NCI-H446 (cell line): ENCODE measurements at places on chromosomes 13 and 19.

DNA sequence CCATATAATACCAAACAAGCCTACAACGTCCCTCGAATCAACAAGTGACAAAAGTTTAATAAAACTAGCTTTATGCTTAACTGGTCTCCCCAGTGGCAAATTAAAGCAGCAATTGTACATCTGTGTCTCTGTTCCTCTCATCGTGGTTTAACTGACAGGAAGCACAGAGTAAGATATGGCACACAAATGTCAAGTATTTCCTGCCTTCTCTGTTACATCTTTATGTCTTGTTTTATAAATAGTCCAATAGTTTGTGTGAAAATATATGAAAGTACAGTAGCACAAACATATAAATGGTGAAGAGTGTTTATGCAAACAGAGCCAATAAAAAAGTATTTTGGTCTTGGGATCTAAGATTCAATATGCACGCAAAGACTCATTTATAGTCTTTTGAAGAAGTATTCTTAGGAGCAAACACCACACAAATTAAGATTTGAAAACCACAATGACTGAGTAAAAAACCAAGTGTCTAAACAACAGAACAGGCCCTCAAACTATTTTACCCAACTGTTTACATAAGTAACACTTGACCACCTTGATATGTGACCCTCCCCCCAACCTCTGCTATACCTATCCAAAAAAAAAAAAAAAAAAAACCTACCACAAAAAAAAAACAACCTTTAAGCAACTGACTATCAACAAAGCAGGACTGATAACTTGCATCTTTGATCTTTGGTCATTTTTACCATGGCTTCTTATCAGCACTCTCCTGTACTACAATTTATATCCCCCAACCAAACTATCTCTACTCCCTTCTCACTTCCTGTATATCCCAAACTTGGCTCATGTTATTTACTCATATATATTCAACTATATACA, 14.0 kb downstream of the ELF1 start:
- DNase-seq = no peak

DNA sequence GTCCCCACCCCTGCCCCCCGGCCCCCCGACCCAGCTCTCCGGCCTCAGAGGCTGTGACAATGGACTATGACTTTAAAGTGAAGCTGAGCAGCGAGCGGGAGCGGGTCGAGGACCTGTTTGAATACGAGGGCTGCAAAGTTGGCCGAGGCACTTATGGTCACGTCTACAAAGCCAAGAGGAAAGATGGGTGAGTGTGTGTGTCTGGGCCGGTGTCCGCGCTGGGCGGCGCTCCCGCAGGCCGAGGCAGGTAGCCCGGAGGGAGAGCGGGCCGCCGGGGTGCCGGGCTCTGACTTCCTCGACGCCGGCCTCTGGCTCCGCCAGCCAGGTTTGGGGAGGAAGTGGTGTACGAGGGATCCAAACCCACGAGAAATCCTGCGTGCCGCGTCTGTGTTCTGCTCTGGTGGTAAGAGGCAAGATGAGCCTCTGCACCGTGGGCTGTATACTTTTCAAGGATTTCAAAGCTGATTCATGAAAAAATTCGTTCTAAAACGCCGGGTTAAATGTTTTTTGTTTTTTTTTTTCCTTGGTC, 718 bp downstream of the CDK8 start:
- DNase-seq = no peak

GRCh38 chr13:110269509-110270185, 37.3 kb downstream of the COL4A1 start:
- DNase-seq = no peak

DNA sequence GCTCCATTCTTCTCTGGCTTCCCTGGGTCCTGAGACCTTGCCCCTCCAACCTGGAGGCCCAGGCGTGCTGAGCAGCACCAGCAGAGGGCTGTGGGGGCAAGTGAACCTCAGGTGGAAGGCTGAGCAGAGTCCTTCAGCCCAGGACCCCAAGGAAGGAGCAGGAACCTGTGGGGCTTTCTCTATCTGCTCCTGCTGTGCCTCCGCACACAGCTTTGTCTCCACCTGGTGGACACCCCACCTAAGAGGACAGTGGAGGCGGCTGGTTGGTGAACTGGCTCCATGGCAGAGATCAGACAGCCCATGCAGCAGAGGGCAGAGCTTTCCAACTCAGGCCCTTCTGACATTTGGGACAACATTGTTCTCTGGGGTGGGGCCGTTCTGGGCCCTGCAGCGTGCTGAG, 19.7 kb downstream of the ZFR2 start:
- DNase-seq = no peak

- no peak for DNase-seq
These were observed 34.2 kb downstream of the MBNL2 start for GRCh38 chr13:97256343-97256783.

DNA sequence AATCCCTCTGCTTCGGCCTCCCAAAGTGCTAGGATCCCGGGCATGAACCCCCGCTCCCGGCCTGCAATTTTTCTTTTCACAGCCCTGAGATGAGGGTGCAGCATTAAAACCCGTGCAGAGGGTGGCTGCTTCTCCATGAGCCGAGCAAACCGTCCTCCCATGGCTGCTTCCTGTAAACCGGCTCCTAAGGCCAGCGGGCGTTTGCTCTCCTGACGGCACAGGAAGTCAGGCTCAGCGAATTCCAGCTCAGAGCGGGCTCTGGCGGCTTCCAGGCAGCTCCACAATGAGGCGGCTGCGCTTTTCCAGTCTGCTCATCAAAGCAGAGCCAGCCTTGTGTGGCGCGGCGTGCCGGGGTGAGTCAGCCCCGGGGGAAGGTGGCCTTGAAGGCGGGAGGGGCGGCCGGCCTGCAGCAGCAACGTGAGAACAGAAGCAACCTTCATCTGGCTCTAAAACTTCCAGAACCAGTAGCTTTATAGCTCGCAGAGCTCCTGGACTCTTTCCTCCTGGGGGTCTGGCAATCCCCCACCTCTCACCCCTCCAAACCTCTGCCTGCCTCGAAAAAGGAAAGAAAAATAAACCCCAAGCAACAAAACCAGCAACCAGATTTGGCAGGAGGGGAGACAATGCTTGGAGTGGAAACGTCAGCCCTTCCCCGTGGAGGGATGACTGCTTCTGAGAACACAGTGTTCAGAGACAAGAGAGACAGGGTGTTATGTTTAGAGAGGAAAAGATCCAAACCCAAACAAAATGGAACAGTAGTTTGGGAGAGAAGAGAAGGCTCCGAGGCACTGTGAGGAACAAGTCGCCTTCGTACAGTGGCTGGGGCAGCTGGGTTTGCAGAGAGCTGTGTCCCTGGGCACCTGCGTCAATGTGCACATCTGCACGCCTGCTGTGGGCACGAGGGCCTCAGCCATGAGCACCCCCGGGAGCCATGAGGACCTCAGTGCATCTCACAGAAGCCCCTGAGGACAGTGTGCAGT, 67.8 kb downstream of the GADD45B start:
- DNase-seq = peak; percentile 92

- no peak for DNase-seq
These were observed 35.2 kb downstream of the MBNL2 start for GRCh38 chr13:97257228-97257755.

DNA sequence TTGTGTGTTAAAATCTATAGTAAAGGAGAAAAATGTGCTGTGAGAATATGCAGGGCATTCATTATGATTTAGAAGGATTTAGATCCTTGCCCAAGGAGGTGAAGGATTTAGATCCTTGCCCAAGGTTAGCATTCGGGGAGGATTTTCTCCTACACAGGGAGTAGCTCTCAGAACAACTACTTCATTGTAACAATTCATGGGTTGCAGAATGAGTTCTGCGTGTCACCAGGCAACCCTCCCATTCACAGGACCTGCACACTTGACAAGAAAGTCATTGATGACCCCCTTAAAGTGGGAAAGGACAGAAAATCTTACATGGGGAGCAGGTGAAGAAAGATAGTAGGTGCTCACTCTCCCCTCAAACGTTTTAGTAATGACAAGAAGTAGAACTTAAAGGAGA, 167.1 kb upstream of the MAB21L1 start:
- no peak for DNase-seq

- DNase-seq = no peak
These were observed 6.3 kb downstream of the TEAD2 start for GRCh38 chr19:49355909-49356353.

GRCh38 chr19:34834472-34835061, 61.6 kb upstream of the ZNF599 start:
- DNase-seq = no peak

GRCh38 chr13:20231839-20232555, at the start of gene GJB6:
Gene GJB6, minus strand, starts transcription at chr13:20232319. Its CDS starts 8,839 bp downstream, at chr13:20223480.
- no peak for DNase-seq

- no peak for DNase-seq
These were observed 25.6 kb downstream of the LRCH1 start for GRCh38 chr13:46578590-46578975.

- no peak for DNase-seq
These were observed 836 bp upstream of the VPS36 start for GRCh38 chr13:52451135-52451804.

DNA sequence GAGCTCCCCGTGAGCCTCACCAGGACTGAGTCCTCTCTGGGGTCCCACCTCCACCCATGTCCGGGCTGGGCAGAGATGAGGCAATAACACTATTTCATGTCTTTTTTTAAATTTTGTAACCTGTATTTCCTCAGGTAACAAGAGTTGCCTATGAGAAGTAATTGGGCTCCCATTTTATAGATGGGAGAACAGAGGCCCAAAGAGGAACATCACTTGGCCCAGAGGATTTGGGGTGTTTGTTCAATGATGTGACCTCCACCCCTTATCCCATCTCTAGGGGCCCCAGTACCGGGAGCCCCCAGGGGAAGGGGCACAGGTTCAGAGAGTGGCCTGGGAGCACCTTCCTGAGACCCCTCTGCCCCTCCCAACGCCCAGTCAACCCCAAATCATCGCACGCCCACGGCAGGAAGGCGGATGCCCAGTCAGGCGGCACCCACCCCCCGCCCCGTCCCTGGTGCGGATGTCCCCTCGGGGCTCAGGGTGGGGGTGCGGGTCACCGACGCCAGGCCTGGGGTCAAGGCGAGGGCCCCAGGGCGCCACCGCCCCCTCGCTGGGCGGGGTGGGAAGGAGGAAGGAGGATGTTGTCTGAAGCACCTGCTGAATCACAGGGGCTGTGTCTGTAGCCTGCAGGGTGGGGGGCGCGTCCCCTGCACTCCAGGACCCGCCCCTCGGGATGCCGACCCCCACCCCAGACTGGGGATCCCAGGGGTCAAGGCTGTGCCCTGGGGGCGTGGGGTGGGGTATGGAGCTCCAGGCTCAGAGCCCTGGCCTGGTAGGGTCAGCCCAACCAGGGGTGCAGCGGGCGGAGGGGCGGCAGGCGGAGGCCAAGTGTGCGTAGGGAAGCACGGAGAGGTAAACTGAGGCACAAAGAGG, 9.0 kb upstream of the CIRBP start:
- no peak for DNase-seq

- no peak for DNase-seq
These were observed 25.7 kb downstream of the C13orf46 start for GRCh38 chr13:113948034-113948742.

GRCh38 chr13:94119360-94119936, 360.0 kb downstream of the DCT start:
- no peak for DNase-seq

- no peak for DNase-seq
These were observed 152.9 kb downstream of the EFNB2 start for GRCh38 chr13:106382534-106382933.

GRCh38 chr19:48633148-48634035, 3.8 kb downstream of the DBP start:
- peak; percentile 32 for DNase-seq

GRCh38 chr19:49614096-49614833, 23.3 kb downstream of the PRR12 start:
- DNase-seq = no peak

GRCh38 chr13:108408672-108409071, 139.2 kb downstream of the TNFSF13B start:
- no peak for DNase-seq
